Stimulated activated CD4-positive, alpha-beta T cell treated with anti-CD3 and anti-CD28 coated beads, Interleukin-15, amount 100 ng/mL, for 24 hours (primary cell): ENCODE measurements at places on chromosomes 2 and 18.

GRCh38 chr2:210762604-210763588 lies 206.5 kb downstream of the CPS1 start:
- DNase-seq: no peak

DNA sequence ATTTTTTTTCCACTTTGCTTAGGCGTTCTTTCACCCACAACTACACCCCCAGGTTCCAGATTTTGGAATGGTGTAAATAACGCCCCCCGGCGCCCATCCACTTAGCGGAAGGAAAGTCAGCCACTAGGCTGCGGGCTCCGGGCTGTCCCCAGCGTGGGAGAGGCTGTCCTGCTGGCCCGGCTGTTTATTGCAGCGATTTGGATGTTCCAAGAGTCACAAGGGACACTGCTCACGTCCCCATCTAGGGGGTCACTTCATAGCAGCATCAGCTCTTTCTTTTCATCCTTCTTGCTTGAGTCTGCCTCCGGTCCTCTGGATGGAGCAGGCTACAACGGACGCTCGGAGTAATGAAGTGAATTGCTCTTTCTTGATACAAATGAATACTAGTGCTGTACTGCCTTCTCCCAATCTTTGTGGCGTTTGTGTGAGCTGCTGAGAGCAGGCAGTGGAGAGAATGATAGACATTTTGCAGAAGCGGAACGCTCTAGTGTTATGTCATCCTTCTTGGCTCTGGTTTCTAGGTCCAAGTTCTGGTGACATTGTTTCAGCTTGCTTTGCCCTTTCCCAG lies 50.7 kb upstream of the PAIP2B start:
- peak; percentile 46 for DNase-seq

DNA sequence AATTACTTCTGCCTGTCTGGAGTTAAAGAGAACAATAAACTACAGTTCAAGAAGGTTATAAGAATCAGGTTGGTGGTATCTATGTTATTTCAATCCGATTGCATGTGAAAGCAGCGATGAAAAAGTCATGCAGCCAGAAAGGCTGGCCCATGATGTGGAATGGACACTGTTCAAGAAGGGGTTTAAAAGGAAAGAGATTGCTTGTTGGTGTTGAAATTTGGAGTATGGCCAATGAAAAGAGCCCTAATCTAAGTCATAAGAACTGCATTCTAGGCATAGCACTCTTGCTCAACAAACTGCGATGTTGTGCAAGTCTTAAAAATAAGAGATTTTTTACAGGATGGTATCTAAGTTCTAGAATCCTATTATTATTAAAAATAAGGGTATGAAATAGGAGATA lies 61.3 kb downstream of the EFEMP1 start:
- no peak for DNase-seq

DNA sequence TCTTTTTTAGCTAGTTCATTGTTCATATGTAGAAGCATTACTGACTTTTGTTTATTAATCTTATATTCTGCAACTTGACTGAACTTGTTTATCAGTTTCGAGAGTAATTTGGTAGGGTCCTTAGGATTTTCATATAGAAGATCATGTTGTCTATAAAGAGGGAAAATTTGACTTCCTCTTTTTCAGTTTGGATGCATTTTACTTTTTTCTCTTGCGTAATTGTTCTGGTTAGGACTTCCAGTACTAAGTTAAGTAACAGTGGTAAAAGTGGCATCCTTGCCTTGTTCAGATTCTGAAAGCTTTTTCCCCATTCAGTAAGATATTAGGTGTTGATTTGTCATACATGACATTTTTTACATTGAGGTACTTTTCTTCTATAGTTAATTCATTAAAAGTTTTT lies 726.0 kb downstream of the KCNJ3 start:
- no peak for DNase-seq

GRCh38 chr2:86284987-86285386 lies 52.4 kb downstream of the REEP1 start:
- no peak for DNase-seq

GRCh38 chr2:207014424-207014823 lies 75.1 kb downstream of the CPO start:
- no peak for DNase-seq

- DNase-seq: no peak
These were observed 81.9 kb upstream of the PKDCC start for GRCh38 chr2:41965909-41966295.
